ENCODE measurements at places on chromosomes 2 and 18.
A peak's percentile ranks its signal among the peaks of the same experiment; 100 is the strongest.

DNA sequence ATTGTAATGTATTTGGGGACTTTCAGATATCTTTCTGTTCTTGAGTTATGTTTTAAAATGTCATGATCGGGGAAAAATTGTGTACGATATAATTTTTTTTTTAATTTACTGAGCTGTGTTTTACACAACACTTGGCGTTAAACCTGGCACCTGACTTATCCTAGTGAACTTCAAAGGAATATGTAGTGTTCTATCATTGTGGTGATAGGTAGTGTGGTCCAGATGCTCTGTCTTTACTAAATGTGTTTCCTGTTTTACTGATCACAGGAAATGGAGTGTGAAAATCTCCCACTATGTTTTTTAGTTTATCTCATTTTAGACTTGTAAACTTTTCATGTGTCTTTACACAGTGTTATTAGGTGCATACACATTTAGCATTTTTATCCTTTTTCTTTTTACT is 98.0 kb downstream of the SLC5A7 start:
- no peak for DNase-seq

- DNase-seq: no peak
Measured at GRCh38 chr2:150062416-150062815, 425.1 kb downstream of the RND3 start.

GRCh38 chr2:226716126-226716525 is 83.5 kb downstream of the IRS1 start:
- no peak for DNase-seq

DNA sequence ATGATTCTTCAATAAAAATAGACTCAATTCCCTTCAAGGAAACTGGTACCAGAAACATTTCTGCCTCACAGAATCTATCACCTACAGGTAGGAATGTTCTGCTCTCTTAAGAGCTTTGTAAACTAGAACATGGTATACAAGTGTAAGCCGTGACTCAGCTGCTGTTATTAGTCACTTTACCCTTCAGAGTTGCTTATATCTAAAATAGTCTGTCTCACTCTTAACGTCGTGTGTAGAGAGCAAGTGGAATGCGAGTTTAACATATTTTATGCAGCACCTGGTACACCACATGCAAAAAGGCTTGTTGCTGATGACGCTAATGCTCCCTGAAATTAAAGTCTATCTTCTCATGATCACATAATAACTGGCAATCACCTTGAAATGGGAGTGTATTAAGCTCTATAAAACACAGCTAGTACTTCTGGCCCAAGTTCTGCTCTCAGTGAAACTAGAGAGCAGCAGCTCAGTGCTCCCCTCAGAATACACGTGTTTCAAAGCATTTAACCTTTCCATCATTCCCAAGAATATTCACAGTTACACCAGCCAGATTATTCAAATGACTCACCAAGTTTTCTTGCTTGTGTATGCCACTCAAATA is 420.0 kb downstream of the ZEB2 start:
- DNase-seq: no peak

GRCh38 chr2:240324312-240325015 is 111.0 kb upstream of the GPC1 start:
- DNase-seq: no peak

GRCh38 chr2:178506949-178507348 is 26.7 kb downstream of the PLEKHA3 start:
- no peak for DNase-seq

DNA sequence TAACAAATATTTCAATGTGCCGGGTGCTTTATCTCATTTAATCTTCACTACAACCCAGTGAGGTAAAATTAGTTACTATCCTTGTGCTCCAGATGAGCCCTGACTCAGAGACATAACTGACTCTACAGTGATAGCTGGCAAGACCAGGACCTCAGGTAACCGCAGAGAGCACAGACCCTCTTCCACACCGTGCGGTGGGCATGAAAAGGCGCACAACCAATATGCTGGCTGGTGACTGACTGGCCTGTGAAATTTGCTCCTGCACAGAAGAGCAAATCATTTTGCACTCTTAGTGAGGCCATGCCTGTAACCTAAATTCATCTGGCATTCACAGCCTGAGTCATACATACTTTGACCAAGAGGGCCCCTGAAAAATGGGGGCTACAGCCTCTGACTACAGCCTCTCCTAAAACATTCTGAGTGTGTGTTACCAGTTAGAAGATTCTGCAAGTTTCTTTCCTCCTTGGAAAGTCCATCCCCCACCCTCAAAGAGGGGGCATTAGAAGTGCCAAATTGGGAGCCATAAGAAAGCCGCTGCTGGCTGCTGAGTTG is 22.4 kb upstream of the MSGN1 start:
- no peak for DNase-seq

- peak; percentile 85 for DNase-seq
Measured at GRCh38 chr18:24397694-24398368, at the start of gene OSBPL1A. Gene OSBPL1A, minus strand, starts transcription at chr18:24397824. Its CDS starts 20,291 bp downstream, at chr18:24377533.

GRCh38 chr2:55134316-55134706 is 84.1 kb upstream of the RTN4 start:
- no peak for DNase-seq

DNA sequence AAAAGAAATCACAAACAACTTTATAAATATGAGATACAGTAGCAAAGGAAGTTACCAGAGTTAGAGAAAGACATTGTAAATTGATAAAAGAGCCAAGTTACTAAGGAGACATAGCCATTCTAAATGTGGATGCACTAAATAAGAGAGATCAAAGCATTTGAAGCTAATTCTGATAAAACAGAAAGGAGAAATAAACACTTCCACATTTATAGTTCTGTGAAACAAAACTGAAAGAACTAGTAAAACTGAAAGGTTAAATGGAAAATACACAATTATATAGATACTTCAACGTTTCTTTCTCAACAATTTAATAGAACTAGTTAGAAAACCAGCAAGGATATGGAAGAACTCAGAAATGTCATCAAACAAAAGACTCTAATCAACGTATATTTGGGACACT is 309.0 kb upstream of the CDH2 start:
- DNase-seq: no peak

GRCh38 chr2:101704046-101704466 is 6.5 kb downstream of the MAP4K4 start:
- DNase-seq: no peak

GRCh38 chr2:221546505-221547225 is 25.4 kb downstream of the EPHA4 start:
- no peak for DNase-seq

DNA sequence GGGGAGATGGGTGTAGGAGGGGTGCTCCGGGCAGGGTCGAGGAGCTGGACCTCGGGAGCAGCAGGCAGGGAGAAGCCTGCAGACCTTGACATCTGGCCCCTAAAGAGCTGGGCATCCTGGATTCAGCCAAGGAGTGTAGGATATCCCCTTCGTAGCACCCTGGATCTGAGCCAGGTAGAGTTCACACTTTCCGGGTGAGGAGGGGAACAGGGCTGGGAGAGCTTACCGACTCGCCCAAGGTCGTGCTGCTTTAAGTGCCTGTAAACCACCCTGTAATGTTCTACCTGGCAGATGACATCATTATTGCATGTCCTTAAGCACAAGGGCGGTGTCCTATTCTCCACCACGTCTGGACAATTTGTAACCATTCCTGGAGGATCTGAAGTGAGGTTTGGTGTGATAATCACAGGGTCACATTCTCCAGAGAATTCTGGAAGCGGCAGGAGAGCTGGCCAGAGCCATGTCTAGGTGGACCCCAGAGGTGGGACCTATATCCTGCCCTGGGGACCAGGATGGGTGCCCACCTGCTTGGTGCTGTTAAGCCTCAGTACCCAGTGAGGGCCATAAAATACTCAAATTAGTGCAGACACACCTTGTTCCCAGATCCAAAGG is 14.6 kb downstream of the ITM2C start:
- no peak for DNase-seq

DNA sequence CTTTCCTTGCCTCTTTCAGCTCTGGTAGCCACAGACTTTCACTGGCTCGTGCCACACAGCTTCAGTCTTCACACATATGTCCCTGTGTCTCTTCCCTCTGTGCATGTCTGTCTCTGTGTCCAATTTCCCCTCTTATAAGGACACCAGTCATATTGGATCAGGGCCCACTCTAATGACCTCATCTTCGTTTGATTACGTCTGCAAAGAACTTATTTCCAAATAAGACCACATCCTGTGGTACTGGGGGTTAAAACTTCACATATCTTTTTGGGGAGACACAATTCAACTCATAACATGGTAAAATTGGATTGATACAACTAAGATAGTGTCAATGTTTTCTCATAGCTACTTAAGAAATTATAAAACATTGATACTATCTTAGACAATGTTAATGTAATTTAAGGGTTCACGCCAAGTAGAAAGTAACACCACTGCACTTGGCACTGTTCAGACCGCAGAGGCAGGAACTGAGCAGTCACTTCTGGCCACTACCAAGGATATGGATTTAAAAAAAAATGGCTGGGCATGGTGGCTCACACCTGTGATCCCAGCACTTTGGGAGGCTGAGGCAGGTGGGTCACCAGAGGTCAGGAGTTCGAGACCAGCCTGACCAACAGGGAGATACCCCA is 119.6 kb upstream of the EPAS1 start:
- DNase-seq: no peak

DNA sequence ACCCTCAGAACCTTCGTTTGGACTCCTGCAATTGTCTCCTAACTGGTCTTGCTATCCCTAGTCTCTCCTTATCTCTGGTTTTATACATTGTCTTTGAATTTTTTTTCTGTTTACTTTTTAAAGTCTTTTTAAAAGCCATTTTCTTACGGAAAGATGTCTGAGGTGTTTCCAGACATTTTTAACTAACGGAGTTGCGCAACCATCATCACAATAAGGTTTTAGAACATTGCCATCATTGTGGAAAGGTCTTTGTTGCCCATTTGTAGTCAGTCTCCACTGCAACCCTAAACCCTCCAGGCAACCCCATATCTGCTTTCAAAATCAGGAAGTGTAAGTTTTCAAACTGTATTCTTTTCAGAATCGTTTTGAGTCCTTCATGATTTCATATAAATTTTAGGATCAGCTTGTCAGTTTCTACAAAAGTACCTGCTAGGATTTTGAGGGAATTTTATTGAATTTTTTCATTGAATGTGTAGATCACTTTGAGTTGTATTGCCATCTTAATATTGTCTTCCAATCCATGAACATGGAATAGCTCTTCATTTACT is 46.3 kb downstream of the ANKRD12 start:
- no peak for DNase-seq

DNA sequence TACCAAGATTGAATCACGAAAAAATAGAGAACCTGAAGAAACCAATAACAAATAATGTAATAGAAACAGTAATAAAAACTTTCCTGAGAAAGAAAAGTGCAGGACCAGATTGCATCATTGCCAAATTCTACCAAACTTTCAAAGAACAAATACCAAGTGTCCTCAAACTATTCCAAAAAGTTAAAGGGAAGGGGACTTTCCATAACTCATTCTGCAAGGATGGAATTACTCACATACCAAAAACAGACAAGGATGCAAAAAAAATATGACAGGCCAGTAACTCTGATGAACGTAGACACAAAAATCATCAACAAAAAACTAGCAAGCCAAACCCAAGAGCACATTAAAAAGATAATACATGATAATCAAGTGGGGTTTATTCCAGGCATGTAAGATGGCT is 172.3 kb upstream of the SLC35G4 start:
- no peak for DNase-seq

DNA sequence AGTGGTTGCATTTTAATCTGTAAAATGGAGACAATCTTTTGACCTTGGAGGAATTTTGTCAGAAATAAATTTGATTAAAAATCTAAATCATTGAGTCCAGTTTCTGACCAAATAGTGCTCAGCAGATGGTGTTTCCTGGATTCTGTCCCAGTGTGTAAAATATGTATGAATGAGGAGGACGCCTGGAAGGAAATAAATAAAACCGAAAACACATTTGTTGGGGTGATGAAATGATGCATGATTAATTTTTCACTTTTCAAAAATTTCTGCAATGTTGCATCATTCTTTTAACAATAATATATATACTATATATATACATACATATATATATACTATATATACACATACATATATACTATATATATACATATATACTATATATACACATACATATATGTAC is 261.1 kb upstream of the TRIB2 start:
- DNase-seq: no peak

- DNase-seq: no peak
Measured at GRCh38 chr18:10270151-10270571, 184.3 kb upstream of the APCDD1 start.

DNA sequence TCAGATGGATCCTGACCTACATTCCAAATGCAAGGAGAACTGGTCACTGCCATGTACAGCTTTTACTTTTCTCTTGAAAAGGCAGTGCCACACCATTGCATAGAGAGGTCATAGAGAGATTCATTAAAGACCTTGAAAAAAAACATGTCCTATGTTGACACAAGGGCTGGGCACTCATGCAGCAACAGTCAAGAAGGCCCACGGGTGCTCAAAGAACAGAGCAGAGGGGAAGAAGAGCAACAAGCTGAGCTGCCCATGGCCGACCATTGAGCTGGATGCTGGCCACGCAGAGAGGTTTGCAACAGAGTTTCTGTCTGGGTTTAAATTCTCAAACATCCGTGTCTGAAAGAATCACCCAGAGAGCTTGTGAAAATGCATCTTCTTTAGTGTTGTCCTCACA is 99.1 kb downstream of the ADD2 start:
- no peak for DNase-seq

- no peak for DNase-seq
Measured at GRCh38 chr2:59390581-59390980, 1149.5 kb upstream of the FANCL start.

DNA sequence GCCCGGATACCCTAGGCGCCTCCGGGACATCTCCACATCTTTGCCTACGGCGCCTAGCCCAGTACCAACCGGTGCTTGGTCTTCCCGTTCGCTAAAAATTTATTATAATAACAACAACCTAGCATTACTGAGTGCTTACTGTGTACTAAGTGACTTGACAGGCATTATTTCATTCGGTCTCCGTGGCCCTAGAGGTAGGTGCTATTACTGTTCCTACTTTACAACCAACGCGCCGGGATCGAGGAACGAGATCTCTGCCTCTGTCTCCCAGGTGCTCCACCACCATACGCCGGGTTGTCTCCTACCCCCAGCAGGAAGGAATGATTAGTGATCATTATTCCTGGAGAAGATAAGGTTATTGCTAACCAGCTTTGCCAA is 657 bp upstream of the BIN1 start:
- DNase-seq: no peak

DNA sequence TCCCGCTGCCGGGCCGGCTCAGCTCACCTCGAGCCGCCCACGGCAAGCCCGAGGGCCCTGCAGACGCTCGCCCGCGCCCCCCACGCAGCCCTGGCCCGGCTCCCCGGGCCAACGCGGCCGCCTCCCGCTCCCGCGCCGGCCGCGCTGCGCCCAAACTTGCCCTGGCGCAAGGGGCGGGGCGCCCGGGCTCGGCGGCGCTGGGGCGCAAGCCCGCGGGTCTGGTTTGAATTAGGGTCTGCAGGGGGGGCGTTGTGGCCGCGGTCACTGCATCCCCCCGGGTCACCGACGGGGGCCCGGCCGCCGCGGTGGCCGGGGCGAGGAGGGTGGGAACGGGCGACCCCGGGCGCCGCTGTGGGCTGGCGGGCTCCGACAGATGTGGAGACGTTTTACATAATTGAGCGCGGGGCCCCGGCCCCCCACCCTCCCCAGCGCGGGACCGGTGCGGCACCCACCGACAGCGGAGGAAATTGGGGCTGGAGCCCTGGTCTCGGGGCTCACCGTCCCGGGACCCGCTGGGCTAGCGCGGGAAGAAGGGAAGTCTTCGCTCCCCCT is 690 bp downstream of the SDC1 start:
- no peak for DNase-seq

Measured in anterior cingulate cortex (tissue), 58 donors.